Right ventricle myocardium superior (tissue), 1 donor: ENCODE measurements at places on chromosomes 2 and 18. TPM values are rescaled to one million over a fixed set of nuclear protein-coding genes. Genes with fewer than 3 reads are reported as not detected.

Gene SERPINB3
- not detected for total RNA-seq

Gene CNDP2
- 54.5 TPM for total RNA-seq

Gene CCDC141
- 136 TPM for total RNA-seq

Gene TTC39C
- total RNA-seq = 3.3 TPM

Gene TUBB8B
- not detected for total RNA-seq

DNA sequence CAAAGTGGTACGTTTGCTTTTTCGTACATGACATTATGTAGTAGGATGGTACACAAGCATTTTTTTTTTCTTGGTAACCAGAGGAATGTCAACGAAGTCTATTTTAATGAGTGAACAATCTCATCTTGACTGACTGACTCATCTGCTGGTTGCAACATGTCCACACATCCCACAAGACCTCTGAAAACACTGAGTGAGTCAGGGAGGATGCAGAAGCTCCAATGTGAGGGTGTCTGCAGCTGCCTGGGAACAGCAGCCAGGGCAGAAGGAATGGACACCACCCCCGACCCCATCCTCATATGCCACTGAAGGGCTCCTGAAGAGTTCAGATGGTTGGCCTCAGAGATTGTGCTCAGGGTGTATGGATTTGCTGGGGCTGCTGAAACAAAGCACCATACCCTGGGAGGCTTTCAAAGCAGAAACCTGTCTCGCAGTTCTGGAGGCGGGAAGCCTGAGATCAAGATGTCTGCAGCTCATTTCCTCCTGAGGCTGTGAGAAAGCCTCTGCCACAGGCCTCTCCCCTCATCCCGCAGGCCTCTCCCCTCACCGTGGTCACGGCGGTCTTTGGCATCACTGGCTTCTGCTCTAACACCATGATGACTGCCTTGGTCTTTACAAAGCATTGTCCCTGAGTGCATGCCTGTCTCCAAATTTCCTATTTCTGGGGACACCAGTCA, 124.6 kb downstream of the LRATD1 start:
- DNase-seq = no peak

- no peak for DNase-seq
These were observed 364.8 kb downstream of the TNS1 start for GRCh38 chr2:217638031-217638430.

GRCh38 chr18:9526458-9526857, 51.1 kb downstream of the RALBP1 start:
- no peak for DNase-seq

GRCh38 chr2:11997142-11997541, 250.7 kb downstream of the LPIN1 start:
- no peak for DNase-seq

DNA sequence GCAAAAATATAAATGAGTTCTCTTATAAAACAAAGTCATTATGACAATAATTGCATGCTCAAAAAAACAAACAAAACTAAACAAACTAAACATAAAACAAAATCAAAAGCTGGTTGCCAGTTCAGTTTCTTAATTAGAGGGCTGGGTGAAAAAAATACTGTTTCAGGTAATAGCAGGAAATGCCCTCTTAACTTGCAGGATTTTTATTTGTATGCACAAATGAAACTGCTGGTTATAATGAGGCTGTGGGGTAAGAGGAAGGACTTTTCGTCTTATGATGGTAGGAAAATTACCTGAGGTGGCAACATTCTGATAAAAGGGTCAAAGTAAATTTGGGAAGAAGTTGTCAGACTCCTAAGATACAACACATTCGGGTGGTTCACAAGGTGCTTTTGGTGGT, 21.5 kb upstream of the CDKL4 start:
- DNase-seq = no peak

- DNase-seq = no peak
These were observed 8.5 kb downstream of the SP9 start for GRCh38 chr2:174343343-174343622.

DNA sequence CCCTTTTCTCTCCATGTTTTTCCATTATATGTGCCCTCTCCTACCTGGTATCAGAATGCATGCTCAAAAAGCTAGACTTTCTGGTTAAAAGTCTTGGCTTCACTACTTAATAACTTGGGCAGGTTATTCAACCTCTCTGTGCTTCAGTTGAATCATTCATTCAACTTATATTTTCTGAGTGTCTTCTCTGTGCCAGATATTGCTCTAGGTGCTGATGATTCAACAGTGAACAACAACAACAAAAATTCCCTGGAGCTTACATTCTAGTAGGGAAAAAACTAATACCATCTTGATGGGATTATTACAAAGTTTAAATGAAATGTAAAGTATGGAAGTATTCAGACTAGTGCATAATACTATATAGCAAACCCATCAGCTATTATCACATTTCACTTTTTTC, 55.2 kb downstream of the SOS1 start:
- DNase-seq = no peak

- no peak for DNase-seq
These were observed 164.1 kb upstream of the RASGRP3 start for GRCh38 chr2:33312355-33312754.

DNA sequence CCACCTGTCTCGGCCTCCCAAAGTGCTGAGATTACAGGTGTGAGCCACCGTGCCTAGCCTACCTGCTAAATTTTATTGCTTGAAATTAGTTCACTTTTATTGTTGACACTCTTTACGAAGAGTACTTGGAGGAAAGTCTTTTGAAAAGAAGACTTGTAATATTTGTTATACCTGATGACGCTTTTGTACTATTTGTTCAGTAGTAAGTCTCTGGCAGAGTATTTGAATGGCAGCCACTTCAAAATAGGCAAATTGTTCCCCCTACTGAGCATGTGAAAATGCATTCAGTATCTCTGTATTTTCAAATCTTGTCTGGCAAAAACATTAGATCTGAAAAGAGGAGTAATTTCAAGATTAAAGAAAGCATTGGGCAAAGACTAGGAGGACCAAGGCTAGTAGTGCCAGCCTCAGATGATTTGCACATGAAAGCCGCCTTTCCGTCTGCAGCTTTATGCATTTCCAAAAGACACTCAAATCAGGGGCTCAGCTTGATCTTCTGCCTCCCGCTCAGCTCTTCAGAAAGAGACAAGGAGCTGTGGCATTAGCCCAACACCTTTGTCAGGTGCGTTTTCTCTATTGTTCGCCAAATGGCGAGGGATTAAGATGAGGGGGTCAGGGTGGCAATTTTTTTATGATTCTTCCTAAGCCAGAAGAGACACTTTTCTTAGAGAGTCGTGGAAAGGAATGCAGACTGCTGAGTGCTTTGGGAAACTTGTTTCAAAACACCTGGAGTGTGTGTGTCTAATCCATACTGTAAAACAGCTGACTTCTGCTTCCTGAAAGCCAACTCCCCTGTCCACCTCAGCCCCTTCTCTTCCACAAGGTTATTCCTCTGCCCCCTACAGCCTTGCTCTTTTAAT, 18.8 kb upstream of the FOXI3 start:
- no peak for DNase-seq

- DNase-seq = no peak
These were observed 6.3 kb downstream of the COL6A3 start for GRCh38 chr2:237407700-237408099.

- DNase-seq = peak; percentile 20
These were observed 36.6 kb downstream of the FAM178B start for GRCh38 chr2:96949701-96950350.

GRCh38 chr18:77551055-77551454, 301.4 kb downstream of the GALR1 start:
- DNase-seq = no peak

- DNase-seq = no peak
These were observed 151.6 kb downstream of the RTN4 start for GRCh38 chr2:54898456-54899226.

DNA sequence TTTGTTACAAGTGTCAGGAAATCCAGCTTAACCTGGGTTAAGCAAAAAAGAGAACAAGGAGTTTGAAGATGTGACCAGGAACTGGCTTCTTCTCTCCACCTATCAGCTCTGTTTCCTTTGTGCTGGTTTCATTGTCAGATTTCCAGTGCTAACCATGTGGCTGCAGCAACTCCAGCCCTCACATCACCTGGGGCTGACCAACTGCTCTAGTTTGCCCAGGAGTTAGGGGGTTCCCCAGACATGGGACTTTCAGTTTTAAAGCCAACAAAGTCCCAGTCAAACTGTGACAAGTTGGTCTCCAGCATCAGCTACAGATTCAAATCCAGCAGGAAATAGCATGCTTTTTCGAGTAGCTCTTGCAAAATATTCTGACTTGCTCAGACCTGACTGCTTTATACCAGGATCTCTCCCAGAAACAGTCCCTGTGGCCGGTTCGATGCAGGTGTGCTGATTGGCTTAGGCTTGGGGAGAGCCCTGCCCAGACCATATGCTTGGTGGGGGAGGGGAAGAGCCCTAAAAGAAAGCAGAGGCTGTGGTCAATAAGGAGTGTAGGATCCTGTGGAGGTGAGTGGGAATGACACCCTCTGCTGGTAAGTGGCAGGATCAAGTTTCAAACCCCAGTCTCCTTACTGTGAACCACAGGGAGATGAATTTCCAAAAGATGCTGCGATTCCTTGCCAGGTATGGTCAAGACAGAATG, 49.5 kb downstream of the KCNE4 start:
- no peak for DNase-seq
